ENCODE measurements at places on chromosomes 13 and 19. TPM values are rescaled to one million over a fixed set of nuclear protein-coding genes. Genes with fewer than 3 reads are reported as not detected.

DNA sequence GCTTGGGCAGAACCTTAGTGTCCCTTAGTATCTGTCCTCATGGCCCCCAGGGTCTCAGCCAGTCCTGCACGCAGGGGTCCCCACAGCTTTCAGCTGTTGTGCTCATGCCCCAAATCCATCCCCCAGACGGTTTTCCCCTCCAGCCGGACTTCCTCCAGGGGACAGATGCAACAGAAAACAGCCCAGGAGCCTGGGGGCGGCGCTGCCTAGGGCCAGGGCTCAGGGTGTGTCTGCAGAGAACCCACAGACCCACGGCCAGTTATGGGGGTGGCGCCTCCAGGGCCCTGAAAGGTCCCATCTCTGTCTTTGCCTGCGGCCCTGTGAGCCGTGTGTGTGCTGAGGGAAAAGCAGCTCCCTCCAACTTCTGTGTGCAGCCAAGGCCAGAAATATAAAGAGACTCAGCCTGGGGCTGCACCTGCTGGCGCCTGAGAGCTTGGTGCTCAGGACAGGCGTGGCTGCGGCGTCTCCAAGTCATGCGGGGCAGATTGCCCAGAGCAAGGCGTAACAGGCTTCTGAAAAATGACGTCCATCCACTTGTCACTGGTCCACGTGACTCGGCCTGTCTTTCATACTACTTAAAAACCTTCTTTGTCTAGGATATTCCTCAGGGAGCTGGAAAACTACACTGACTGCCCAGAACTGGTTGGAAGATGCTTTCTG lies 22.1 kb upstream of the F7 start:
- no peak for DNase-seq

DNA sequence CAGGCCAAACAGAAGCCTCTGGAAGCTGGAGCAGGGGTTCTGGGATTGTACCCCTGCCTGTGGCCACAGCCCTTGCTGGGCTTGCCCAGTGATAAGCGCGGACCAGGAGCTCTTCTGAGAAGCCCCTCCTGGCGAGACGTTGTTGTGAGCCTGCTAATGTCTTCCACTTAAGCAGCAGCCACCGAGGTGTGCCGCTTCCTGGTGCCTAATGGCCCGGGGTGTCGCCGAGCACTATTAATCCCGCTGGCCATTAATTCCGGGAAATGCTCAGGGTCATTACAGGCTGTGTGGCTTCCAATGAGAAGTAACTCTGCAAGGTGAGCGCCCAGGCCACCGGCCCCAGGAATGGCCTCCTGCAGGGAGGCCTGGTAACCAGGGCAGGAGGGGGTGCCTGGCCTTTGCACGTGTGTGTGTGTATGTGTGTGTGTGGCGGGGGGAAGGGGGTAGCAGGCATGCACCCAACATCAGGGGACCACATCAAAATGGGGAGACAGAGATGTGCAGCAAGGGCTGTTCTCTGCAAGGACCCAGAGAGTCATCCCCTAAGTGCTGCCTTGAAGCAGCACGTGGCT lies 175.0 kb downstream of the URI1 start:
- no peak for DNase-seq

Gene UBE2L5
- polyA plus RNA-seq = not detected

GRCh38 chr13:93670866-93671265 lies 444.3 kb downstream of the GPC6 start:
- DNase-seq = no peak

Gene MED26
- 4.9 TPM for polyA plus RNA-seq

- no peak for DNase-seq
Measured at GRCh38 chr19:12675399-12675798, 6.3 kb downstream of the DHPS start.

DNA sequence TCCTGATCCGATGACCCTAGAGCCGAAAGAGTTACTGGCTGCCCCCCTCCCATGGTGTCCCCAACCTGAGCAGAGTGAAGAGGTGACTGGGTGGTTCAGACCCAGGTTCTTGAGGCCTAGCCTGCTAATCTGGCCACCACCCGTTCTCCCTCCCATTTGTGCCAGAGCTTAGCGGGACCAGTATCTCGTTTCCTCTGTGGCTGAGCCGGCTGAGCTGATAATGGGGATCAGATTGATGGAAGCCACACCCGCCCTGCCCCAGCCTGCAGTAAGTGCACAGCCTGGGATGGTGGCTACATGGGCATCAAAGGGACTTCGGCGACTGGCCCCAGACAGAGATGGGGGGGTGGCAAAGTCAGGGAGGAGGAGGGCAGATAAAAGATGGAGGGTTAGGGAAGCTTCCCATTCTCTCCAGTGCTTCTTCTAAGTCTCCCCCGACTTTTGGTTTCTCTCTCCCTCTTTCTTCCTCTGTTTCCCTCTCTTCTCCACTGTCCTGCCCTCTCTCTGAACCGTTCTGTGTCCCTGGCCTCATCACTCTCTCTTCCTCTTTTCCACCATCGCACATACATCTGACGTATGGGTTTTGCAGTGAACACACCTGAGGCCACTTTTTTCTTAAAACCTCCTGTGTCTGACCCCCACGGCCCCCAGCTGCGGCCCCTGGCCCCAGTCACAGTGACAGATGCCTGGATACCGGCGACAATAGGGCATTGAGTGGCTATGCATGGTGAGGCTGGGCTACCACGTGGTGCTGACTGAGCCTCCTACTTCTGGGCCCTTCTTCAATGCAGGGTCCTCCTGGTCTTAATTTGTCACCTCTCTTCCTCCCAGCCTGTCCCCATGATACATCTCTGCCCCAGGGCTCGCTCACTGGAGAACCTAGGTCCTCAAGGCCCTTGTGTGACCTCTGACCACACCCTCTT lies 2.4 kb downstream of the ELAVL3 start:
- DNase-seq = no peak

Gene ZNF99
- polyA plus RNA-seq = not detected

- peak; percentile 17 for DNase-seq
Measured at GRCh38 chr13:25977216-25977615, 74.6 kb downstream of the SHISA2 start.

- no peak for DNase-seq
Measured at GRCh38 chr19:47580397-47580796, 7.4 kb upstream of the ZNF541 start.

All from foreskin keratinocyte (primary cell).